ENCODE measurements at places on chromosomes 11 and 22.

- no peak for DNase-seq
Observed at GRCh38 chr11:5252919-5253265, 1.7 kb downstream of the HBG2 start.

- no peak for DNase-seq
Observed at GRCh38 chr22:24153959-24154358, 27.3 kb upstream of the SUSD2 start.

GRCh38 chr22:32926600-32926999 lies 125.1 kb downstream of the TIMP3 start:
- DNase-seq = peak; percentile 43

DNA sequence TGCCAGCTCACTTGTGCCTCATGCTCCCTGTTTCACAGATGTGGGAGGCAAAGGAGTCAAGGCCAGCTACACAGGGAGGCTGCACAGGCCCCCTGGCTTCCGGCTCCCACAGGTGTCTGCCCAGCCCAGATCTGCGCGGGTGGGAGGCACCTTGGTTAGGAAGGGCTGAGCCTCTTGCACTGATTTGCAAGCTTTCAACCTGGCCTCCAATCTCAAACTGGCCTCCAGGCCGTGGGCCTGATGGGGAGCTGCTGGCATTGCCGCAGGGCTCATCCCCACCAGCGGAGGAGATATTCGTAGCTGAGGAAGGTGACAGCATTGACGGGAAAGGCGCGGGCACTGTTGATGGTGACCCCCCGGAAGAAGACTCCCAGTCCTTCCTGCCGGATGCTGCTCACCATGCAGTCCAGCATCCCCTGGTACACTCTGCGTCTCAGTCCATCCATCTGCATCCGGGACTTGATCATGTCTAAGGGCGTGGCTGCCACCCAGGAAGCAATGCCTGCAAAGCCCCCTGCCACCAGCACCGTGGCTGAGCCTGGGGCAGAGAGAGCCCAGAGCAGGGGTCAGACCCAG lies 6.2 kb downstream of the SLC25A45 start:
- DNase-seq = no peak

DNA sequence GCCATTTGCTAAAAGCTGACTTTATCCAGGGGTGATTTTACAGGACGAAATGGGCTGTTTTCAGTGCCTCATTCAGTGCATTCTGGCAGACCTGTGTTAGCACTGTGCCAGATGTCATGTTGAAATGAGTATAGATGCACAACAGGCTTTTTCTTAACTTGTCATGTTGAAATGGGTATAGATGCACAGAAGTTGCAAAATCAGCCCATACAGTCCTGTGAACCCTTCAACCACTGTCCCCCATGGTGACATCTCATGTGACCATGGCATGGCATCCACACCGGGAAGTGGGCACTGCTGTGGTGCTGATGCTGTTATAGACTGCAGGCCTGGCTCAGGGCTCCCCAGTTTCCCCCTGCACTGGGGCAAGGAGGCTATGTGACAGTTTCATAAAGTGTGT lies 2.5 kb downstream of the TALDO1 start:
- peak; percentile 14 for DNase-seq

- DNase-seq = no peak
Observed at GRCh38 chr22:36492109-36492508, 10.7 kb upstream of the TXN2 start.

DNA sequence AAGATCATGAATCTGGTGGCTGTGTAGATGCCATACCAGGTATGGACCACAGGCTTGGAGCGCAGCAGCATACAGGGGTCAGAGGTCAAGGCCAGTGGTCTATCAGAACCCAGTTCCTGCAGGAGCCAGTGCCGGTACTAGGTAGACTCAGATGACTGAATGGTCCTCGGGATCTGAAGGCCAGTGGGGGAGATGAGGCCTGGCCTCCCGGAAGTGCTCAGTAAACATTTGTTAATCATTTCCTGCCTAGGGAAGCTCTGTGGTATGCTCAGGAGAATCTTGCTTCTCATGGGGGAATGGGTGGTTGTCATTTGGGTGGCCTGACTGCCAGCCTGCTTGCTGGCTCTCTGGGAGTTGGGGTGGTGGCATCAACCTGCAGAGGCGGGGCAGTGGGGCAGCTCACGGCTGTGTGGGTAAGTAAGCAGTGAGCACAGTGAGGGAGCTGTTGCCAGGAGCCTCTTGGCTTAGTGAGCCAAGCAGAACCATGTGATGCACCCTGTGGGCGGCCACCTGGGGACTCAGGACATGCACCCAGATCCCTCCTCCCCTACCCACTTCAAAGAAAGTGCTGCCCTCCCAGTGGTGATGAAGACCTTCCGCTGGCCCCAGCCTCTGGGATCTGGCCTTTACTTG lies 33.0 kb downstream of the PTPRJ start:
- DNase-seq = no peak

DNA sequence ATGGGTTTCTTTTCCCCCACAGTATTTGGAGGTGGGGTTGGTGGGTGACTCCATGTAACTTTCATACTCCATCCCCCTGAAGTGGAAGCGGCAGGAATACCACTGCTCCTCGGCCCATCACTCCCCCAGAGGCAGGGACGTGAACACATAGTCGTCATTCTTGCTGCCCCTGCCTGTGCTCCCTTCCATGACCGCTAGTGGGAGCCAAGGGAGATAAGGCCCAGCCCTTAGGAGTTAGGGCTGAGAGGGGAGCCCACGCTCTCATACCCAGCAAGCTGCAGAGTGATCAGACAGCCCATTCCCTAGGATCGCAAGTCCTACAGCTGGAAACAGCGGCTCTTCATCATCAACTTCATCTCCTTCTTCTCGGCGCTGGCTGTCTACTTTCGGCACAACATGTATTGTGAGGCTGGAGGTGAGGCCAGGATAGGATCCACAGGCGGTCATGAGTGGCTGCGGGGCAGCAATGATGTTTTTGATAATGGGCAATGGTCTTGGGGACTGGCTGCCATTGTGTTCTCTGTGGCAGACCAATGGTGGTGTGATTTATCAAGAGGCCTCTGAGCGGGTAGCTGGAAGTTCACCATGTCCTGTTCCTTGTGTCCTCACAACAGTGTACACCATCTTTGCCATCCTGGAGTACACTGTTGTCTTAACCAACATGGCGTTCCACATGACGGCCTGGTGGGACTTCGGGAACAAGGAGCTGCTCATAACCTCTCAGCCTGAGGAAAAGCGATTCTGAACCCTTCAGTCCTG lies 15.9 kb downstream of the RHOG start:
- DNase-seq = peak; percentile 37

- no peak for DNase-seq
Observed at GRCh38 chr11:441418-442274, at the start of gene ANO9. ANO9 (minus strand) TSS chr11:442011; CDS start chr11:441926, 85 bp downstream.

GRCh38 chr11:45662665-45663485 lies 2.5 kb downstream of the CHST1 start:
- peak; percentile 92 for DNase-seq

DNA sequence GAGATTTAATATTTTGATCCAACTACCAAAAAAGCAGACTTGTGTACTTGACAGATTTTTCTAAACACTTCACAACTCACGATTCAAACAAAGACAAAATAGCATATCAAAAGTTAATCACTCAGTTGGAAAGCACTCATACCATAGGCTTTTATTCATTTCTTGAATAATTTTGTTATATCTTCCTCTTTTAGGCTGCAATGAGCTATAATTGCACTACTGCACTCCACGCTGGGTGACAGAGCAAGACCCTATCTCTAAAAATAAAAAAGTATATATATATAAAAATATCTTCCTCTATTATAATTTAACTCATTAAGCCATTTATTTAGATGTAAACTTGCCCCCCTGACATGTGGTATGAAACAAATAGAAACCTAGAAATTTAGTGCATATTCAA lies 19.9 kb downstream of the SC5D start:
- no peak for DNase-seq

GRCh38 chr22:20234314-20234682 lies 33.8 kb downstream of the RTN4R start:
- no peak for DNase-seq

GRCh38 chr11:85123752-85124231 lies 503.4 kb downstream of the DLG2 start:
- no peak for DNase-seq

Data from fibroblast of mammary gland (primary cell).